ENCODE measurements at places on chromosomes 5 and 9. TPM values are rescaled to one million over a fixed set of nuclear protein-coding genes. Genes with fewer than 3 reads are reported as not detected.

PAEP gene
- total RNA-seq, result not detected

EIF4E1B gene
- not detected for total RNA-seq

ANKDD1B gene
- total RNA-seq, result 0.93 TPM

PCDHGA11 gene
- 0.75 TPM for total RNA-seq

C1QTNF2 gene
- 0.17 TPM for total RNA-seq

PCDHGB4 gene
- total RNA-seq, result 2.8 TPM

LAMC3 gene
- 1.4 TPM for total RNA-seq

FBP2 gene
- total RNA-seq, result not detected

MED10 gene
- total RNA-seq, result 7.3 TPM

ORM1 gene
- total RNA-seq, result 35,782 TPM

TRMT10B gene
- total RNA-seq, result 2.0 TPM

RUFY1 gene
- total RNA-seq, result 25.2 TPM

ECSCR gene
- 3.4 TPM for total RNA-seq

DNA sequence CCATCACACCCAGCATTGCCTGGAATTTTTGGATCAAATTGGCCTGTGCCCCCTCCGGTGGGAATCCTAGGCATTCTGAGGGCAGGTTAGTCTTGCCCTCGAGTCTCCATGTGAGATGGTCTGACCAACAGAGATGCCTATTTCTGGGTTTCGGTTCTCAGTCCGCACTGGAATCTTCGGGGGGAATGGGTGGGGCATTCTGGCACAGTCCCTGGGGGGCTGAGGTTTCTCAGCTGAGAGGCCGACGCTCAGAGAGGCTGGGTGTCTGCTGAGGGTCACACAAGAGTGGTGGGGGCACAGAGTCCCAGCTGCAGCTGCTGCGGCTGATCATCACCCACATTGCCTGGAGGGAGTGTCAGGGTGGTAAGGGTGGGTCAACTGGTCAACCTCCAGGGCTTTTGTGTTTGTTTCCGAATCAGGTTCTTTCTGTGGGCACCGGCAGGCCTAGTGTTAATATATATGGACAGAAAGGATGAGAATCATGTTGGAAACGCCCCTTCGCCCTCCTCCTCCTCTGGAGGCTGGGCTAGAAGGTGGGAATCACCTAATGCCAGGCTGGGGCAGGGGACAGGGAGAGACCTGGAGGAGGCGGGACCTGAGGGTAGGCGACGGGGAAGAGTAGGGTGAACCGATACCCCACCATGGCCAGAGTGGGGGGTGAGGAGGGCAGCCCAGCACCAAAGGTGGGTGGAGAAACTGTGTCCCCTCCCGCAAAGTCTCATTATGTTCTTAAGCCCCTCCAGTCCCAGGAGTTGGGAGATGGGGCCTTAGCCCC, 149.5 kb upstream of the PHYKPL start:
- no peaks in the 10 kb centered on the region for H3K4me1 ChIP-seq
- DNase-seq, result no peak
- no peak overlapping the region for H3K4me3 ChIP-seq
- H3K36me3 ChIP-seq, result no peaks in the 10 kb centered on the region
- no peak overlapping the region for H3K27ac ChIP-seq
- H3K27me3 ChIP-seq, result no peaks in the 10 kb centered on the region

DNA sequence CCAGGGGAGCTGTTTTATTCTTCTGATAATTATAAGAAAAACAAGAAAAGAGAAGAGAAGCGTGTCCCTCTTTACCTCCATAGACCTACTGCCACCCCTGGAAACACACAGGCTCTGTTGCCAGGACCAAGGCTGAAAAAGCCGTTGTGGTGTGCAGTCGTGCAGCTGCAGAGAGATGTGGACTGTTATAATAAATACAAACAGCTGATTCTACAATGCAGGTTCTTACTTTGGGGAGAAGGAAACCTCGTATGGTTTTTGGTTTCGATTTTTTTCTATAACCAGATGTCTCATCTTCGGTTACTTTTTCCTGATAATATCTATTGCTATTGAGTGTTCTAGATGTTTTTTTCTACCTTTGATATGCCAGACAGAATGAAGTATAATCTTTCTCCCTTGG, 28.1 kb downstream of the FYB1 start:
- H3K27me3 ChIP-seq, result no peaks in the 10 kb centered on the region
- no peak overlapping the region for H3K4me3 ChIP-seq
- no peaks in the 10 kb centered on the region for H3K36me3 ChIP-seq

GRCh38 chr9:26262421-26263107, 584.3 kb upstream of the TUSC1 start:
- H3K4me1 ChIP-seq, result no peaks in the 10 kb centered on the region
- no peaks in the 10 kb centered on the region for H3K27me3 ChIP-seq
- no peak overlapping the region for H3K27ac ChIP-seq

DNA sequence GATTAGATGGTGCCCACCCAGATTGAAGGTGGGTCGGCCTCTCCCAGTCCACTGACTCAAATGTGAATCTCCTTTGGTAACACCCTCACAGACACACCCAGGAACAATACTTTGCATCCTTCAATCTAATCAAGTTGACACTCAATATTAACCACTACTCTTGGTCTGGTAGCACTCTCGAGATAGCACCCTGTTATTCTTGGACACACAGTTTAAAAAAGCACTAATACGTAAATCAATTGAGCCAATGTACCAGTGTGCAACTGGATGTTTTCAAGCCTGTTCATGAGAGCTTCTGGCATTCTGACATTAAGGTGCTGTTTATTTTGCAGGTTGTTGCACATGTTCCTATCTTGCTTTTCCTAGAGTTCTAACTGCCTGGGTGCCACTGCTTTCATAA, 35.3 kb downstream of the MARCHF3 start:
- no peak for DNase-seq
- H3K4me3 ChIP-seq, result no peak overlapping the region
- H3K27me3 ChIP-seq, result no peaks in the 10 kb centered on the region
- H3K36me3 ChIP-seq, result no peaks in the 10 kb centered on the region
- H3K27ac ChIP-seq, result no peak overlapping the region

DNA sequence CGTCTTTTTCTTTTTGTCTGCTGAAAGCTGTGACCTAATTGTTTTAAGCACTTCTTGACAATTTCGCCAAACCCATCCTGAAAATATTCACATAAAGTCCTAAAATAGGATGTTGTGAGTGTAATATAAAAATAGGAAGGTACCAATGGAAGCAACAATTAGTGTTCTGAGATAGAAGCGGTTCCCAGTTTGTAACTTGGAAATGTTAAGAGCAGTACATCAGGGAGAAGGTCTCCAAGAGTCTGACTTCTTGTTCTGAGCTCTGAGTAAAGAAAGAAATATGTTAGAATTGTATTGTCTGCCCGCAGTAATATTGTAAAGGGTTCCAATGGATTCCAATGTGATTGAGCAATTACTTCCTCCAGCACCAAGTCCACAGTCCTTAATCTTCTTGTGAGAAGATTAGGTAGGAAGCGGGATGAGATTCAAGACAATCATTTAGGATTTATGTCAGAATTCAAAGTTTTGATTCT, 3.9 kb downstream of the VCAN start:
- H3K4me3 ChIP-seq, result no peak overlapping the region
- H3K4me1 ChIP-seq, result peaks cover 23% of the 10 kb centered on the region
- peaks cover 21% of the 10 kb centered on the region for H3K27me3 ChIP-seq
- no peak for DNase-seq
- H3K27ac ChIP-seq, result no peak overlapping the region

- peaks cover 1% of the 10 kb centered on the region for H3K4me1 ChIP-seq
- no peak overlapping the region for H3K27ac ChIP-seq
- H3K36me3 ChIP-seq, result peaks cover 2% of the 10 kb centered on the region
- H3K27me3 ChIP-seq, result no peaks in the 10 kb centered on the region
These were observed 37.5 kb downstream of the ZCCHC7 start for GRCh38 chr9:37157726-37158377.

- no peaks in the 10 kb centered on the region for H3K27me3 ChIP-seq
- H3K36me3 ChIP-seq, result no peaks in the 10 kb centered on the region
- DNase-seq, result no peak
- H3K4me3 ChIP-seq, result no peak overlapping the region
- H3K27ac ChIP-seq, result no peak overlapping the region
These were observed 576.2 kb downstream of the BNC2 start for GRCh38 chr9:16294133-16294770.

- H3K27me3 ChIP-seq, result no peaks in the 10 kb centered on the region
- no peaks in the 10 kb centered on the region for H3K4me1 ChIP-seq
These were observed 121.1 kb upstream of the IL12B start for GRCh38 chr5:159451197-159452052.

DNA sequence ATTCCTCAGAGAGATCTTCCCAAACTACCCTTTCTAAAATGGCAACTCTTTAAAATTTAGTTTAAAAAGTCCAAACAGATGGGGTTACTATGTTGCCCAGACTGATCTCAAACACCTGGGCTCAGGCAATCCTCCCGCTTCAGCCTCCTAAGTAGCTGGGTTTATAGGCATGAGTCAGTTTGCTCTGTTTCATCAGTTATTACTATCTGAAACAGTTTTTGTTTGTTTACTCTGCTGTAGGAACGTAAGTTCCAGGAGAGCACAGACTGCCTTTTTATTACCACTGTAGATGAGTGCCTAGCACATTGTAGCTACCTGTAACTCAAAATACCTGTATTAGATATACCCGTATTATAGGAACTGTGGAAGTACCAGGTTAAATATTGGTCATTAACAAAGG, 89.4 kb downstream of the UHRF2 start:
- H3K4me3 ChIP-seq, result no peak overlapping the region
- DNase-seq, result no peak
- H3K36me3 ChIP-seq, result peaks cover 33% of the 10 kb centered on the region
- H3K4me1 ChIP-seq, result peaks cover 8% of the 10 kb centered on the region
- no peak overlapping the region for H3K27ac ChIP-seq
- no peaks in the 10 kb centered on the region for H3K27me3 ChIP-seq

DNA sequence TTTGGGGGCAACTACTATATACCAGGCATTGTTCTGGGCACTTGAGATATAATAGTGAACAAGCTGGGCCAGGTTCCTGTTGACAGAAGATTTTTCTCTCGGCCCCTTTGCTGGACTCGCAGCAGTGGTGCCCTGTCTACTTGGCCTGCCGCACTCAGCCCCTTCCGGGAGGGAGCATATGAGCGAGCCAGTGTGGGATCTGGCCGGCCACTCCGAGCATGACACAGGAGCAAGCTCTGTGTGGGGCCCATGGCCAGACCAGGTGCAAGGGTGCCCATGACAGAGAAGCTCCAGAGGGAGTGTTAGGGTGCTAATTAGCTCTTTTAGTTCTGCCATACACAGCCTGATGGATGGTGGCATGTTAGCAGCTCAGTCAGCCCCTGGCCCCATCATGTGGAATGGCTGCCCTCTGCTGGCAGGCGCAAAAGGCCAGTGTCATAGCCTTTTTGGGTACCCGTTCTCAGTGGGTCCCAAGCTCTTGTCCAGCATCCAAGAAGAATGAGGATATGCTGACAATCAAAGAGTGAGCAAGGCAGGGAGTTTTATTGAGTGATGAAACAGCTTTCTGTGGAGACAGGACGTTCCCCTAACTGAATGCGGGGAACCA, 9.3 kb upstream of the KIF4B start:
- no peaks in the 10 kb centered on the region for H3K4me1 ChIP-seq
- H3K27ac ChIP-seq, result no peak overlapping the region
- no peak overlapping the region for H3K4me3 ChIP-seq
- H3K27me3 ChIP-seq, result no peaks in the 10 kb centered on the region
- H3K36me3 ChIP-seq, result no peaks in the 10 kb centered on the region
- DNase-seq, result no peak

GRCh38 chr9:105191508-105192121, 52.8 kb upstream of the SLC44A1 start:
- peaks cover 5% of the 10 kb centered on the region for H3K4me1 ChIP-seq
- H3K4me3 ChIP-seq, result no peak overlapping the region
- DNase-seq, result no peak
- H3K27ac ChIP-seq, result peak overlapping the region; percentile 86

GRCh38 chr5:154368041-154368800, 77.6 kb upstream of the SAP30L start:
- H3K4me3 ChIP-seq, result no peak overlapping the region
- no peak for DNase-seq
- H3K27me3 ChIP-seq, result no peaks in the 10 kb centered on the region
- no peaks in the 10 kb centered on the region for H3K36me3 ChIP-seq
- H3K27ac ChIP-seq, result no peak overlapping the region
- no peaks in the 10 kb centered on the region for H3K4me1 ChIP-seq

DNA sequence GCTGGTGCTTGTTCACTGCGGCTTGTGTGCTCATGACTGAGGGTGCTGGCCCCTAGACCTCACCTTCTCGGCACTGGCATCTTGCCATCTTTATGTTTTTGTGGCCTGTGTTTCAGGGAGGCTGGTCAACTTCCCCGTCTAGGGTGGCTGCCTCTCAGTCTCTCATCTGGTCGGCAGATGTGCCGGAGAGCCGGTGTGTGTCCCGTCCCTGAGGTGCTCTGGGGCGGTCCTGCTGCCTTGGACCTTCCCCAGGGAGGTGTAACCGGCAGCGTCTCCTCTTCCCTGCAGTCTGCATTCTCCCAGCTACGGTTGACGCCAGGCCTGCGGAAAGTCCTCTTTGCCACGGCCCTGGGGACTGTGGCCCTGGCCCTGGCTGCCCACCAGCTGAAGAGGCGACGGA, 5.6 kb downstream of the MIGA2 start:
- H3K4me1 ChIP-seq, result peaks cover 16% of the 10 kb centered on the region
- no peak overlapping the region for H3K27ac ChIP-seq
- DNase-seq, result no peak
- H3K27me3 ChIP-seq, result no peaks in the 10 kb centered on the region
- no peak overlapping the region for H3K4me3 ChIP-seq
- H3K36me3 ChIP-seq, result no peaks in the 10 kb centered on the region

- H3K4me3 ChIP-seq, result no peak overlapping the region
- no peak for DNase-seq
- H3K27me3 ChIP-seq, result peaks cover 4% of the 10 kb centered on the region
These were observed 190.4 kb downstream of the EPB41L4A start for GRCh38 chr5:112228667-112229066.

DNA sequence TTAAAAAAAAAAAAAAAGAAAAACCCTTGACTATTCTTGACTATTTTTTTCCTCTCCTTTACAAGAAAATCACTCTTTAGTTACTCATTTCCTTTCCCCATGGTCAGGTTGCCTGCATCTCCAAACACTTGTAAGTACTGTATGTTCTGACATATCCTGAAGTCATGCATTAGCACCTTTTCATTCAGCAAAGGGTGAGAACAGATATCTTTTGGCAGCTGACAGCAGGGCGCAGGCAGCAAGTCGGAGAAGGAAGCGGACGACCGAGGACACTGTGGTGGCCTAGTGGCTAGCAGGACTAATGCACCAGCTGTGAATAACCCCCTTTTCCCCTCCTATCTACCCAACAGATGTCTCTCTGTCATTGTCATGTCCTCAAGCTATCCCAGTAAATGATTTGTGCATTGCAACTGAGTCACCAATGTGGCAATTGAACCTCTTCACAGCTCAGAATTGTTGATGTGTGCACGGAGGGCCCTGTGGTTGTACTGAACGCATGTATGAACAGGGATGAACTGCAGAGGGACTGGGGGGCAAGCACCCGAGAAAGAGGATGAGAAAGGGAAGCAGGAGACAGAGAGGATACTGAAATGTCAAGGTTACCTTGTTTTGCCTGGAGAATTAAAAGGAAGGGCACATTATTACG, 996.0 kb upstream of the ARRDC3 start:
- H3K4me1 ChIP-seq, result no peaks in the 10 kb centered on the region
- DNase-seq, result no peak
- H3K36me3 ChIP-seq, result no peaks in the 10 kb centered on the region
- H3K27ac ChIP-seq, result no peak overlapping the region
- no peaks in the 10 kb centered on the region for H3K27me3 ChIP-seq

Measured in liver (tissue), 10 donors.